ENCODE measurements at places on chromosomes 5 and 9.
A peak's percentile ranks its signal among the peaks of the same experiment; 100 is the strongest.

DNA sequence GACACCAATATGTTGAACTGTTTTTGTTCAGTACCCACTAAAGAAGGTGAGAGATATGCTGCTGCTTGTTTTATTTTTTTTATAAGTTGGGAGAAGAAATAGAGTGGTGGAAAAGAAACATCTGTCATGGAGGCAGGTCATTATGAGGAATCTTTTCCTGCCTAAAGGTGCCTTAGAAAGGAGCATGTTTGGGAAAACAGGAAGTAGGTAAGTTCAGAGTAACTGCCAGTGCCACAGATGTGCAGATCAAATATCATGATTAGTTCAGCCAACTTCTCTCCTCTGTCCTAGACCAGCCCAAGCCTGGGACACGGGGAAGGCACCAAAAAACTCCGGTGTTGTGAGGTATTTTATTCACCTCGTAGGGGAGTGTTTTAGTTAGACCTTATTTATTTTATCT, 144.2 kb downstream of the MAN2A1 start:
- no peak for DNase-seq

GRCh38 chr5:15320871-15321270, 179.1 kb upstream of the FBXL7 start:
- DNase-seq: no peak

DNA sequence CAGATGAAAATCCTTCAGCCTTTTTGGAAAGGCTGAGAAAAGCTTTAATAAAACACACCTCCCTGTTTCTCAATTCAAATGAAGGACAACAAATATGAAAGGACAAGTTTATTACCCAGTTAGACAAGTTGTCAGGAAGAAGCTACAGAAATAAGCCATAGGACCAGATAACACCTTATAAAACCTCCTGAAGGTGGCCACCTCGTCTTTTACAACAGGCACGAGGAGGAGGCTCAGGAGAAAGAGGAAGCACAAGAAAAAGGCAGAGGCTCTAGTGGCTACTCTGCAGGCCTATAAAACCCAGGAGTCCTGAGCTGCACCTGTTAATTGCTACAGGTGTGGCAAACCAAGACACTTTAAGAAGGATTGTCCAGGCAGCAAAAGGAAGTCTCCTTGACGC, 352.1 kb upstream of the CDH18 start:
- DNase-seq: no peak

DNA sequence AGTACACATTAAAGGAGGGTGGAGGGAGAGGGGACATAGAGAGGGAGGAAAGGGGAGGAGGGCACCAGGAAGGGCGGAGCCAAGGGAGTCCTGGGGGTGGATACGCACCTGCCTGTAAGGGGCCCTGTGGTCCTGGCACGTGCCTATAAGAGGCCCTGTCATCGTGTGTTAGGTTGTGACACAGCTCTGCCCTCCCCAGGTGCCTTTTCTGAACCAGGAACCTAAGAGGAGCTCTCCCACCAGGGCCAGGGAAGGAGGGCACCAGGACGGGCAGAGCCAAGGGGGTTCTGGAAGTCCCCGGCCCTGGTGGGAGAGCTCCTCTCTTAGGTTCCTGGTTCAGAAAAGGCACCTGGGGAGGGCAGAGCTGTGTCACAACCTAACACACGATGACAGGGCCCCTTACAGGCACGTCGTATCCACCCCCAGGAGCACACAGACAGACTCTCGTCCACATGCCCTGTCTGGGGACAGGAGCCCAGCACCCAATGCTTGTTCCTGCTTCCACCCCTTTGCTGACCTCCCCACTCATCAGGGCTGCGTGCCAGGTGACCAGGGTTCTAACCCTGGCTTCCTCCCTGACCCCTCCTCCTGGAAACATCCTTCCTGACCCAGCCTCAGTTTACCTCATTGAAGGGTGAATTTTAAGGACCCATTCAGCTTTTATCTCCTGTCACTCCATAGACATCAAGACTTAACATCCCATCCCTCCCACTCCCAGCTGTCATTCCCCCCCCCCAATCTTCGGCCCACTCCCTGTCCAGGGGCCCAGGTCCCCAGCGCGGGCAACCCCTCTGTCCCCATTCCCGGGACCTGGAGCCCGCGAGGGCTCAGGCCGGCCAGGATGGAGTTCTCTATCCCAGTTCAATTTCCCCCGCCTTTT, 12.9 kb upstream of the OLFM1 start:
- DNase-seq: no peak

- peak; percentile 19 for DNase-seq
These were observed 43.9 kb upstream of the GLIPR2 start for GRCh38 chr9:36092509-36093215.

GRCh38 chr5:80973027-80973426, 12.9 kb downstream of the RASGRF2 start:
- no peak for DNase-seq

GRCh38 chr5:74454263-74455030, 186.1 kb downstream of the ENC1 start:
- DNase-seq: no peak

- no peak for DNase-seq
These were observed 404.2 kb downstream of the DNAH5 start for GRCh38 chr5:13540168-13540750.

DNA sequence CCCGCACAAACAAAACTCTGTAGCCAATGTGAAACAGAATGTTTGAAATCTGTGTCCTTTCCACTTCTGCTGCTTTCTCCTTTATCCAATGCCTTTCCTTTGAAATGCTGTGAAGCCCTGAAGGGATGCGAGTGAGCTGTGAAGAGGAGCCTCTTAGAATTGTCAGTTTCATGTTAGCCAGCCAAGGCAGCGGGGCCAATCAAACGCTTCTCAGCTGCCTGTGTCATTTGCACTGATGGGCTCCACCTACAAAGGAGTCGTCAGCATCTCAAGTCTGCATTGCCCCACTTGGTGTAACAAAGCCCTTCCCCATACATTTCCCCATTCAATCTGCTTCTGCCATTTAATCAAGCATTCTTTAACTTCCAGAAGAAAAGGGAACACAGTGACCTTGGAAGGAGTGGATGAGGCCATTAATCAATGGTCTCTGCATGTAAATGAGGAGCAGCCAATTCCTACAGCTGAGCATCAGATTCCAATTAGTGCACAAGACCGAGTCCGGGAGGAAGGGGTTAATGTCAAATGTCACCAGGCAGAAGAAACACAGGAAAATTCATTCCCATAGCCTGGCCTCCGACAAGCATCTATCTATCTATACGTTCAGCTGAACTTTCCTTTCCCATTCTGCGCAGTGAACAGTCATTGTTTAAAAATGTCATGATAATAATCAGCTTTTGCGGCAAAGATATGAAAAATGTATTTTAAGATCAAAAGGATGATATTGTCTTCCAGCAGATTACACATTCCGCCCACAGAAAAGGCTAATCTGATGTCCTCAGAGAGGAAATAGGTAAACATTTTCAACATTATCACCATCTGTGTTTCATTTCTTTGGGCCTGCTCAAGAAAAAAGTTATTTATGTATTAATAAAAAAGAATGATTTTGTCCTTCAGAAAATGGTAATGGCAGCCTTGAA, 154.6 kb downstream of the FSTL4 start:
- no peak for DNase-seq

DNA sequence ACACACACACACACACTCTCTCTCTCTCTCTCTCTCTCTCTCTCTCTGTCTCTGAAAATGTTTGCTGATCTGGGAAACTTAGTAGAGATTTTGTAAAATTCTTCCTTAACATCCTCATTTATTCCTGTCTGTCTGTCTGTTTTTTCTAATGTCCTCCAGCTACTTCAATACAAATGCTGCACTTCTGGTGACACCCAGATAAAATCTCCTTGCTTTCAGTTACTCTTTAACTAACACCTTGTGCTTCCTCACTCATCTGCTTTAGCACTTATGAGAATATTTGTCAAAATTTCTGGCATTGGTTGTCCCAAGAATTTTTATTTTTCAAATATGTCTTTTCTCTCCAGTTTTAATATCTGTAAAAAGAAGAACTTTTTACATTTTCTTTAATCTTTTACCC, 35.0 kb upstream of the ARRDC3 start:
- no peak for DNase-seq

GRCh38 chr9:20358207-20358606, 264.1 kb downstream of the MLLT3 start:
- DNase-seq: no peak

DNA sequence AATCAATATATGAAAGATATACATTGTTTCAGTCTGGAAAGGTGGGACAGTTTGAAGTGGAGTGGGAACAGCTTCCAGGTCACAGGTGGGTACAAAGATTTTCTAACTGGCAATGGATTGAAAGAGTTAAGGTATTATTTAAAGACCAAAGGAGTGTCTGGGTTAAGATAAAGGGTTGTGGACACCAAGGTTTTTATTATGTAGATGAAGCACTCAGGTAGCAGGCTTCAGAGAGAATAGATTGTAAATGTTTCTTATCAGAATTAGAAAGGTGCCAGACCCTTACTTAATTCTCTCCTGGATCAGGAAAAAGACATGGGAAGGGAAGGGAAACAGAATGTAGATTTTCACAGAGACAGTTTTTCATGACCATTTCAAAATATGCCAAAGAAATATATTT, 1174.8 kb downstream of the MAT2B start:
- DNase-seq: no peak

DNA sequence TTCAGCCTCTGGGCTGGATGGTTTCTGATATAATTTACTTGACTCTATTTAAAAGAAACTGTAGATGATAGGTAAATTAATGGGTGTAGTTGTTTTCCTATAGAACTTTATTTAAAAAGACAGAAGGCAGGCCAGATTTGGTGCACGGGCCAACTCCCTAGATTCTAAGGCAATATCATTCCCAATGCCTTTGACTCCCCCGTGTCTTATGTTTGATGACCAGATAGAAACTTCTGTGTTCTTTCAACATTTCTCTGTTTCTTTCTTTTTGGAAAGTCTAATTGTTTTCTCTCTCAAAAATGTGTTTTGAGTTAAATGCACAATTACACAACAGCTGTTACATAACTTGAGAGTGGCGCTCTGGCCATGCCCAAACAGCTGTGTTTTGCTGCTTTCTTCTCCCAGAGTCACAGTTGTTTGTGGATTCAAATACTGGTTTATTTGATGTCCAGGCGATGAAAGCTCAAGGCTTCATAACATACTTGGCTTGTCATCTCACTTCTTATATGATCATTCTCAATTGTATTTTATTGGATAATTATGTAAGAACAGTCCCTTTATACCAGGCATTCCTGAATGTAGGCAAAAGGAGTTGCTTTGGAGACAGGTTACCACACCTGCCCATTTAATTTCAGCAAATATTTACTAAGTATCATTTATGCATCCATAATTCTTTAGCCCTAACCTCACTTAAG, 1.7 kb upstream of the ALDH1A1 start:
- DNase-seq: no peak

DNA sequence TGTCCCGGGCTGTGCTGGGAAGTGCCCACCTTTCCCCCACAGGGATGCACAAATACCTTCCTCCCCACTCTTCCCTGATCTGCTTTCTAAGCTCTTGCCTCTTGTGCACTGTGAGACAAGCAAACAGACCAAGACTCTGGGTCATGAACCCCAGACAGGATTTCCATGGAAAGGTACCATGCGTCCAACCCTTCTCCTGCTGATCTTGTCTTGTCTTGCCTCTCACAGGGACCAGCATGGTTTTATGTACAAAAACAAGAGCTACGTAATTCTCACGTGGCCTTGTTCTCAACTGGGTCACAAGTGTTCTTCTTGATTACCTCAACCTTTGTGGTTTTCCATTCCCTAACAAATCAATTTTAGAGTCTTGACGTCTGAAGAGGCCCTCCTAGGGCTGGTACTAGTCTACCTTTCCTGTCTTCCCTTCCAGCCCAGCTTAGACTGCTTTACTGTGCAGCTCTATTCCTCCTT, 176.5 kb upstream of the MAP3K1 start:
- no peak for DNase-seq

DNA sequence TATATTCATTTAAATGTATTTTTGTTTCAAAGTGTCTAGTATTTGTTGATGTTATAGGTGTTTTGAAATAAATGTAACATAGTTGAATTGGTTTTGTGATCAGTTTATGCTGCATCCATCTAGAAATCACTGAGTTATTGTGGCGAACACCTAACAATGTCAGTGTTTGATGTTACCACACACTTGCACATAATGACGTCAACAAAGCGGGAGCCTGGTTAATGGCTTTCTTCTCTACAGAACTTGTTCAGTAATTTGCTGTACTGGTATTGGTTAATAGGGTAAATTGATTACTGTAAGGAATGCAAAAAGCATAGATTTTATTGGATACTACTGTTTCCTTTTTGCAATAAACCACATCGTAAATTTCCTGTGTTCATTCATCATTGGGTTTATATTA, 133.0 kb downstream of the ATG10 start:
- no peak for DNase-seq

DNA sequence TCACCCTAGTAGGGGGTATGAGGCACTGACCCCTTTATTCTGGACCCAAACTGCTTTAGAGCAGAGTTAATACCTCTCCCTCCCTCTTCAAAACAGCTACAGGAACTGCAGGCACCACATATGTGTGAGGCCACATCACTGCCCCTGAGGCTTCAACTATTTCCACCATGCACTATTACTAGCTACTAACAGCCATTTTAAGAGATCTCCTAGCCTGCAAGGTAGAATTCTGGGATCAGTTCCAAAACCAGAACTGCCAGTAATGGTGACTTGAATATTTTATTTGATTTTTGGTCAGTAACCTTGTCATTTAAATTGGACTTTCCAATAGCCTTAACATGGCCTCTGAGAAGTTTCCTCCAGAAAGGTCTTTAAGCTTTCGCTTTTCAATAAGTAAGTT, 55.3 kb upstream of the FSD1L start:
- DNase-seq: no peak

DNA sequence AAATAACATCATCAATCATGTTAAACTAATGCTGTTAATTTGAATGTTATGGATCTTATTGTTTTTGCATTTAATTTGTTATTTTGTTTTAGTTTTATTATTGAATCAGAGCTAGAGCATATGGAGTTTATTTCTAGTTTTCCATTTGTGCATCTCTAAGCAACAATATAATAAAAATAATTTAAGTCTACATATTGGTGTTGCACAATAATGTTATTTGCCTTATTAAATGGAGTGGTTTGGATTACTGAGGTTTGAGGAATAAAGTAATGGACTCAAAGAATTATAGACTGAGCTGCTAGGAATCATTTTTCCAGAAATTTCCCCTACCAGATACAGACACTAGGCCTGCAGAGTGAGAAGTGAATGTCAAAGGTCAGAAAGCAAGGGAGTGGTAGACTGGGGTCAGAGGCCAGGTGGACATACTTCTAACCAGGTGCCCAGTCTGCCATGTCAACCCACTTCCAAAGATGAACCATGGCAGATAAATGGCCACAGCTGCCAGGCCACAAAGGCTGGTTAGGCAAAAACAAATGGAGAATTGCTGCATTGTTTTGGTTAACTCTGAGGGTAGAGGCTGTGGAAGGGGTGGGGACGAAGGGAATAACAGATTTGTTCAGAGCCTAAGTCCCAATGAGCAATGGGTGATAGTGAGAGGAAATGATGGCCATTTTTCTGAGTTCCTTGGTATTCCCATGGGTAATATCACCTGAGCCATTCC, 113.1 kb downstream of the FBXL7 start:
- DNase-seq: no peak

Data from stimulated activated CD4-positive, alpha-beta T cell treated with anti-CD3 and anti-CD28 coated beads, Interleukin-4, amount 100 ng/mL, for 1 hour (primary cell).